Panc1 (cell line): ENCODE measurements at places on chromosomes 5 and 9. TPM values are rescaled to one million over a fixed set of nuclear protein-coding genes. Genes with fewer than 3 reads are reported as not detected.

DNA sequence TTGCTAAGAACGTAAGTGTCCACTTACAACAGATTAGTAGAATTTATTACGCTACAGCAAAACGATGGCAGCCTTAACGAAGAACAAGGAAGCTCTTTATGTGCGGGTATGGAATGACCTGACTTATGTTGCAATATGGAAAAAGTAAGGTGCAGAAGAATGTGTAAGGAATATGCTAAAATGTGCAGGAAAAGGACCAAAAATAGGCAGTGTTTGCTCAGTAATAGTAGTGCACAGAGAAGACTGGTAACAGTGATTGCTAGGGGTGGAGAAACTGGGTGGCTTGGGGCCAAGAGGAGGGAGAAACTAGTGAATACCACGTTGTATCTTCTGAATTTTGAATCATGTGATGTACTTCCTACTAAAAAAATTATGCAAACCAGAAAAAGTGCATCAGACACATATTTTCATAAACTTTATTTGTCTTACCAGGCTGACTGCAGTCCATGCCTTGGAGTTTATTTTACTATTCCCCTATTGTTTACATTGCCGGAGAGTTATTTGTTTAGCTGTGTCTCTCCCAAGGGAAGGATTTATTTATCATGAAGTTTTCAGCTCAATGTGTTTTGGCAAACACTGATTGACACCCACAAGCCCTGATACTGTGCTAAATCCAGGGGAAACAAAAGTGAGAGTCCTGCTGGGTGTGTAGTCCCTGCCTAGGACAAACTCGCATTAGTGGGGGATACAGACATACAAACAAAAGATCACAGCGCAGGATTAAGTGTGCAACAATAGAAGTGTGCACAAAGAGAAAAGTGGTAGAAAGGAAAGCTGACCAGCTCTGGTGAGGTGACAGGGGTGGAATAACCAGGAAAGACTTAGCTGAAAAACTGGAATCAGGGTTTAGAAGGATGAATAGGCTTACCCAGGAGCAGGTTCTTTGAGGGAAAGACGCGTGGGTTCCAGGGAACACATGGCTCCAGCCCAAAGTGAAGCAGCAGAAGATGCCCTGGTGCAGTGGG lies 34.0 kb upstream of the ZNF484 start:
- DNase-seq = no peak

DNA sequence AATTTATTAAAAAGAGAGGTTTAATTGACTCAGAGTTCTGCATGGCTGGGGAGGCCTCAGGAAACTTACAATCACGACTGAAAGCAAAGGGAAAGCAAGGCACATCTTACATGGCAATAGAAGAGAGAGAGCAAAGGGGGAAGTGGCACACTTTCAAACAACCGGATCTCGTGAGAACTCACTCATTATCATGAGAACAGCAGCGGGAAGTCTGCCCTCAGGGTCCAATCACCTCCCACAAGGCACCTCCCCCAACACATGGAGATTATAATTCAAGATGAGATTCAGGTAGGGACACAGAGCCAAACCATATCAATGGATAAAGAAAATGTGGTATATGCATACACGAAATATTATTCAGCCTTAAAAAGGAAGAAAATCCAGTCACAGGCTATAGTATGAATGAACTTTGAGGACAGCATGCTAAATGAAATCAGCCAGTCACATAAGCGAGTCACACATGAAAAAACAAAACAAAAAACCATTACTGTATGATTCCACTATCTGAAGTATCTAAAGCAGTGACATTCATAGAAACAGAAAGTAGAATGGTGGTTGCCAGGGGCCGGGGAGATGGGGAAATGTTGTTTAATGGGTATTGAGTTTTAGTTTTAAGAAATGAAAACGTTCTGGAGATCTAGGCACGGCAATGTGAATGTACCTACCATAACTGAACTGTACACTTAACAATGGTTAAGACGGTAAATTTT lies 83.4 kb upstream of the PCA3 start:
- no peak for DNase-seq

- DNase-seq = no peak
These were observed 36.9 kb downstream of the ANKRD33B start for GRCh38 chr5:10600626-10601245.

DNA sequence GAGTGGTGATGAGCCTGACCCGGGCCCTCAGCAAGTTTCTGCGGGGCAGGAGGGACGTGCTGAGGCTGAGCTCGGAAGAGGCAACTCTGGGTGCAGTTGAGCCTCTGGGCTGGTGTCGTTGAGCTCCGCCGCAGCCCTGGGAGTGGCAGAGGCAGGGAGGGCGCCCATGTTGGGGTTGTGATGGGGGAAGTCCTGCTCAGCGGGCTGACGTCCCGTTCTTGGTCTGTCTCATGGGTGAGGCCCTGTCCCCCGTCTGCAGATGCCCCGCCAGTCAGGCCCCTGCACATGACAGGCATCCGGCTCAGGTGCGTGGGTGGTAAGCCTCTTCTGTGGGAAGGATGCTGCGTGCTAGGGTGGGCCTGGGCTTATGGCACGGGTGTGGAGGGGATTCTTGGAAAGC lies 64.3 kb downstream of the RXRA start:
- no peak for DNase-seq

DNA sequence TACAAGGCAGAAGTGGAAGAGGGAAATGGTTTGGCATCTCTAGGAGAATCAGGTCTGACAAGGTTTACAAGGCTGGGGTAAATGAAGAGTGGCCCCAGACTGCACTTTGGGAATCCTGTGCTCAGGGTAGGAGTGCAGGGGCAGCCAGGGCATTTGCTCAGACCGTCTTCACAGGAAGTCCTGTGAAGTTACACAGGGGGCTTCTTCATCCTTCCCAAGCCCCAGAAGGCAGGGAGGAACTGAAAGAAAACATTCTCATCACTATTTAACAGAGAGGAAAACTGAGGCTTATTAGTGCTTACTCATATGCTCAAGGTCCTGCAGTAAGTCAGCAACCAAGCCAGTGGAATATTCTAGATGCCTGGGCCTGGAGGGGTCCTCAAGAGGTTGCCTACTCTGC lies 80.7 kb downstream of the NRG2 start:
- no peak for DNase-seq

DNA sequence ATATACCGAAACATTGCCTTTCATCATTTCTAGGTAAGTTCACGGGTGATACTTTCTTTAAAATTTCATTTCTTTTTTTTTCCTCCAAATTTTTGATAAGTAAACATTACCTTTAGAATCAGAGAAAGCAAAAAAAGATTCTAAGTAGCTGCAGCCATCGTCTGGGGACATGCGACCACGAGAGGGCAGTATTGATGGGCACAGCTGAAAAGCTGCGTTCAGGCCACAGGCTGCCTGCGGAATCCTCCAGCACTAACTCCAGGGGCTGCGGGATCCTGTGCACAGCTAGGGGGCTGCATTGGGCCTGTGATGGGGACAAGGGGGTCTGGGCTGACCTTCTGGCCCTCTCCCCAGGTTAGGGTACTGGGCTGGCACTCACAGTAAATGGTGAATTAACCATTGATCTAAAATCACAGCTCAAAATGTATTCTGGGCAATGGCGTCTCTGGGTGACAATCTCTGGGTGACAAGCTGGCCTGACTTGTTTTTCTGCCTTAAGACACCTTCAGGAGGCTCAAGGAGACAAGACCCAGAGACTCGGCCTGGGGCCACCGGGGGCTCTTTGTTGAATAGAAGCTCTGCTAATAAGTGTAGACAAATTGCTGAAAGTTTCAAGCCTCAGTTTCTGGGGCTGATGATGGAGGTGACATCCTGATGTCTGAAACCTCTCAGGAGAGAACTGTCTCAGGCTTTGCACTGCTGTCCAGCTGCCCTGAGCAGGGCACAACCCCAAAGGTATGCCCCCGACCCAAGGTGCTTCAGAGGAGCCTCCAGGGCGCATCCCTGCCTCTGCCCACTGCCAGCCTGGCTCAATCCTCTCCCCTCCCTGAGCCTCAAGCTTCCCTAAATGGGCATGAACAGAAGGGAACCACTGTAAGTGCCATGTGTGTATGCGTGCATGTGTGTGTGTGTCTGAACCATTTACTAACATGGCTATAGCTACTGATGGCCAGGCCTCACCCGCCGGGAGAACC lies 44.3 kb upstream of the SARDH start:
- peak; percentile 4 for DNase-seq

DNA sequence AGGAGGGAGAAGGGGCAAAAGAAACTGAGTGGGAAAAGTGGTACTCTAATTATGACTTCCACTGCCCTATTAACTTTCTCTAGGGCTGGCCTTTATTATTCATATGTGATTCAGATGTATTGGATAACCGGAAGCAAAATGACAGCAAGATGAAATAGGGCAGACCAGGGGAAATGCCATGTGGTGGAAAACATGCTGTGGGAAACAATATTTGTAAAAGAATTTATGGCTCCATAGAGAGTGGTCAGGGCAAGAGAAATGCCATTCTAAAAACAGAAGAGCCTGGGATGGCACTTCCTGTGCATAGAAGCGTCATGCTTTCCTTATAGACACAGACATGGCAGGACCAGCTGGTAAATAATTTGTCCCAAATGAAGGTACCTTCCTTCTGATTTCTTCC lies 67.7 kb downstream of the MEGF10 start:
- no peak for DNase-seq

GRCh38 chr9:27429436-27429835 lies 94.7 kb upstream of the IFNK start:
- no peak for DNase-seq

GRCh38 chr5:15106530-15107283 lies 235.1 kb upstream of the ANKH start:
- DNase-seq = no peak

- DNase-seq = no peak
These were observed 57.0 kb upstream of the BOD1 start for GRCh38 chr5:173673295-173674101.

GRCh38 chr5:153674356-153674755 lies 183.9 kb downstream of the GRIA1 start:
- no peak for DNase-seq

DNA sequence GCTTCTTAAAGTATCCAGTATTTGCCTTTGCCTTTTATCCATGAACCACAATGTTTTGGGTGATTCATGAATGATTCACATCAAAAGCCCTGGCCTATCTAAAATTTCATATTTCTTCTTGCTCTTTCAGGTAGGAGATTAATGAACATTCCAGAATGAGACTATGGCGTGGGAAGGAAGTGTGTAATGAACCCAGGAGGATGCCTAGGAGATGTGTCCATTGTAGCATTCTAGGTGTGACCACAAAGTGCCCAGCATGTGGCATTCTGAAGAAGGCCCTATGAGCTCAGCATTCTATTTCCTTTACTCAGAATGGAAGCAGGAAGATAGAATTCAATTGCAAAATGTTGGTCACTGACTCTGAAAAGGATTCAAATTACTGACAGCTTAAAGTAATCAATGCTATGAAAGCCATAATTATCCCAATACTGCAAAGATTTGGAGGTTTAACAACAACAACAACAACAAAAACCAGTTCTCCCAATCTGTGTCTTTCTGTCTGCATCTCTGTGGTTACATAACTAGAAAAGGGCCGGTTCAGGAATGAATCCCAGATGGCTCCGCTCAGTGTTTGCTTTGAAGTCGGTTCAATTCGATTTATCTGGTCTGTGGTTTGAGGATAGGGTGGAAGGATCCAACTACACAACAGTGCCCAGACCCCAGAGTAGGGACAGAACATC lies 126.7 kb downstream of the FOXD1 start:
- peak; percentile 80 for DNase-seq

SLC4A9 gene
- total RNA-seq = not detected

FGF18 gene
- 1.7 TPM for total RNA-seq

GRK6 gene
- total RNA-seq = 56.1 TPM
